ENCODE measurements at places on chromosomes 16 and 17.

DNA sequence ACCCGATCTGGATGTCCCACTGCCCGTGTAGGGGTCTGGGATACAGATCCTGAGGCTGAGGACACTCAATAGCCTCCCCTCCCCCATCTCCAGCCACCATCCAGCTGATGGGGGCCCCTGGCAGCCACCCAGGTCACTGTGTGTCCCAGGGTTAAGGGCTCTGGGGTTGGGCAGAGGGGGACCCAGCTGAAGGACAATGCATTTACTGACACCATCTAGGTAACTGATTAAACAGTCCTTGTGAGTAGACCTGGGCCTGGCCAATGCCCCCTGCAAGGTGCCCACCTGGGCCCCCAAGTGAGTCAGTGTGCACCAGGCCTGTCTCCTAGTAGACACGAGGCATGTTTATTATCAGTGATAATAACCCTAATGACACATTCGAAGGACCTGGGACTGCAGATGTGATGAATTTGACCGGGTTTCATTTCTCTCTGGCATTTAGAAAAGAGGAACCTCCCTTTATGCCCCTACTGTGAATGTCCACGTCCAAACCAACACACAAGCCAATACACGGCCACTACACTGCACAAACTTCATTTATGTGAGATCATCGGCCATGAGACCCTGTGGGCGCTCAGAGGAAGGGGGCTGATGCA, 261.9 kb upstream of the FOXF1 start:
- DNase-seq: no peak

- DNase-seq: no peak
Measured at GRCh38 chr16:49837688-49838410, 18.1 kb downstream of the ZNF423 start.

GRCh38 chr17:70869402-70870085, 700.2 kb downstream of the KCNJ2 start:
- DNase-seq: no peak

DNA sequence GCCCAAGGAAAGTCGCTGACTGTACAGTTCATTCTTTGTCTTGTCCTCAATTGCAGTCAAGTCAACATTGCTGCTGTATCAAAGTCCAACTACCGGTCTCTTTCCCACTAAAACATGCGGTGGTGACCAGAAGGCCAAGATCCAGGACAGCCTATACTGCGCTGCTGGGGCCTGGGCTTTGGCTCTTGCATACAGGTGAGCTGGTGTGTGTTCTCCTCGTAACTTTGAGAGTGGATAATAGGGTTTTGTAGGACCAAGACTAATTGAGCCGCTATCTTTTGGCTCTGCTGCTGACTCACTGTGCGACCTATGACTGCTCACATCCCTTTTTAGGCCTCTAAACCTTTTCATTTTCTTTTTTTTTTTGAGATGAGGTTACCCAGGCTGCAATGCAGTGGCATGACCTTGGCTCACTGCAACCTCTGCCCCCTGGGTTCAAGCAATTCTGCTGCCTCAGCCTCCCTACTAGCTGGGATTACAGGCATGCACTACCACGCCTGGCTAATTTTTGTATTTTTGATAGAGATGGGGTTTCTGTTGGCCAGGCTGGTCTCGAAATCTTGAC, 38.7 kb downstream of the PHKB start:
- no peak for DNase-seq

DNA sequence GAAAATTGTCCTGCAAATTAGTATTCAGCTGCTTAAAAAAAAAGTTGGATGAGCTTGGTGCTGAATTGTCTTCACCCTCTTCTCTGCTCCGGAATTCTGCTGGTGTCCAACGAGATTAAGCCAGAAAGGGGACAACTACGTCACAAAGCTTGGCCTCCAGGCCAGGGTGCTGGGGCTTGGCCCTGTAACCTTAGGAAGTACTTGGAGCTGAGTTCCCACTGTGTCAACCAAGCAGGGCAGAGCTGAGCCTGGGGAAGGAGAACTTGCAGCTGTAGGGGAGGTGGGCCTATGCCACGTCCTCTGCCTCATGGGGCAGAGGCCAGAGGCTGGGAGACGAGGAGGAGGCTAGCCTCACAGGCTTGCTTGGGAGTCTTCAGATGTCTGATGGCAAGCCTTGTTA, 71.2 kb downstream of the CLEC16A start:
- DNase-seq: no peak

GRCh38 chr17:41096055-41096454, 1.9 kb downstream of the KRTAP4-8 start:
- no peak for DNase-seq

- no peak for DNase-seq
Measured at GRCh38 chr17:8875957-8876356, 8.5 kb upstream of the PIK3R6 start.

GRCh38 chr17:2420176-2420575, 19.3 kb upstream of the MNT start:
- no peak for DNase-seq

GRCh38 chr17:13230350-13231264, 212.8 kb upstream of the ELAC2 start:
- DNase-seq: no peak

- no peak for DNase-seq
Measured at GRCh38 chr16:85527042-85527766, 85.9 kb upstream of the GSE1 start.

GRCh38 chr16:81838794-81839193, 59.7 kb downstream of the PLCG2 start:
- DNase-seq: no peak

- DNase-seq: no peak
Measured at GRCh38 chr16:82328881-82329469, 159.0 kb upstream of the MPHOSPH6 start.

GRCh38 chr16:53920988-53921387, 217.0 kb downstream of the FTO start:
- no peak for DNase-seq

DNA sequence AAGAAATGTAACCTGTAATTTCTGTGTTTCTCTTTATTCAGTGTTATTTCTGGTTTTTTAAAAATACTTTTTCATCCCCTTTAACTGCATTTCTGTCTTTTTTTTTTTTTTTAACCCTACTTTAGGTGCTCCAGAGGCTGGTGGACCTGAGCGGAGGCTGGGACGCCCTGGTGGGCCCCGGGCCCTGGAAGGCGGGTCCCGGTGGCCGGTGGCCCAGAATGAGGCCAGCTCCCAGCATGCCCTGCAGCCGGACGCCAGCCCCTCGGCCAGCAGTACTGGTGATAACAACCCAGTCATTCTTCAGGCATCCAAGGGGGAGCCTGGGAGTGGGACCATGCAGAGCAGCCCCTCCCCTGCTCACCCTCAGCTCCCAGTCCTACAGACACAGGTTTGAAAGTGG, 1.5 kb downstream of the SRCAP start:
- no peak for DNase-seq
